ENCODE measurements at places on chromosomes 7 and 10.
A peak's percentile ranks its signal among the peaks of the same experiment; 100 is the strongest.

- no peak for DNase-seq
Observed at GRCh38 chr7:20200361-20200760, 16.8 kb downstream of the MACC1 start.

DNA sequence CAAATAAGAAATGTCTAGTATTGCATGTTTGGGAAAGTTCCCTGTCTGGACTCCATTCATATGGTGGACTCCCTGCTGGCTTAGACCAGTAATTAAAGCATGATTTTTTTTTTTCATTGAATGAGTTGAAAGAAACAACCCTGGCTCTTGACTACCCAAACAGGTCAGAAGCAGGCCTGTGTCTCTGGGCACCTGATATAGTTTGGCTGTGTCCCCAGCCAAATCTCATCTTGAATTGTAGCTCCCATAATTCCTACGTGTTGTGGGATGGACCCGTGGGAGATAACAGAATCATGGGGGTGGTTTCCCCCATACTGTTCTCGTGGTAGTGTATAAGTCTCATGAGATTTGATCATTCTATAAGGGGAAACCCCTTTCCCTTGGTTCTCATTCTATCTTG lies 206.2 kb downstream of the TMEM178B start:
- no peak for DNase-seq

DNA sequence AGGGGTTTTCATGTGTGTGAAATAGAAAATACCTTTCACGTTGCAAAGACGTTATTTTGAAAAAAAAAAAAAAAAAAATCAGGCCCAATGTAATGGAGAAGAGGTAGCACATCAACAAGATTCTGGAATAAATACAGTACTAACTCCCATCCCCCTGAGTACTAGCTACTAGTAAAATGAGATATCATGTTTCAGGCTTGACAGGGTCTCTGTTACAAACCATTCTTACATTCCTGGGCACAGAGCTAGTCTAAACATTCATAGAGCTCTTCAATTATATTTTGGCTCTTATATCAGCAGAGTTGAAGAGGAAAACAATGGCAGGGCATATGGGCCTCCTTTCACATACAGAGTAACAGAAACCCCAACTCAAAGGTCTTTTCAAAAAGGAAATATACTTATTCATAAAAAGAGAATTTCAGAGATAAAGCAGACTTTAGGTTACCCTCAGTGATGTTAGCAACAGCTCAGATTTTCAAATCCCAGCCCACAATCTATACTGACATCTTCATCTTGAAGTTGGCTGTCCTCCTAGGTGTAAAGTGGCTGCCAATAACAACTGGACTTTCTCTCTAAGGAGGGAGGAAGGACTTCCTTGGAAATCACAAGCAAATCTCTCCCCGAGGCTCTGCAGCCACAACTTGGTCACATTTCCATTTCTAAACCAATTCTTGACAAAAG lies 18.6 kb downstream of the C7orf33 start:
- no peak for DNase-seq

DNA sequence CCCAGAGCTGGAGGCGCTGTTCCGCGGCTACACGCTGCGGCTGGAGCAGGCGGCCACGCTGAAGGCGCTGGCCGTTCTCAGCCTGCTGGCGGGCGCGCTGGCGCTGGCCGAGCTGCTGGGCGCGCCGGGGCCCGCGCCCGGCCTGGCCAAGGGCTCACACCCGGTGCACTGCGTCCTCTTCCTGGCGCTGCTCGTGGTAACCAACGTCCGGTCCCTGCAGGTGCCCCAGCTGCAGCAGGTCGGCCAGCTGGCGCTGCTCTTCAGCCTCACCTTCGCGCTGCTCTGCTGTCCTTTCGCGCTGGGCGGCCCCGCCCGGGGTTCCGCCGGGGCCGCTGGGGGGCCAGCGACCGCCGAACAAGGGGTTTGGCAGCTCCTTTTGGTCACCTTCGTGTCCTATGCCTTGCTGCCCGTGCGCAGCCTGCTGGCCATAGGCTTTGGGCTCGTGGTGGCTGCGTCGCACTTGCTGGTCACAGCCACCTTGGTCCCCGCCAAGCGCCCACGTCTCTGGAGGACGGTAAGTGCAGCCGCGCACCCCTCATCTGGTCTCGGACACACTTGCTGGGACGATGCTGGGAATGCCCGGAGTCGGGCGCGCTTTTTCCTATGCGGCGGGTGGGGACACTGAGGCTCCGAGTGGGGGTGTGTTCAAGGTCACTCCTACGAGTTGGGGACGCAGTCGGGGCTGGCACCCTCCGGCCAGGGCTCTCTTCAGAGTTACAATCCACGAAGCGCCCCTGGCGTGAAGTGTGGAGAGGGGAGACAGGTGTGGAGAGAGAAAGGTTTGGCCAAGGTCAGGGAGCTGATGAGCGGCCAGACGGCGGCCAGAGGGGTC lies 717 bp downstream of the ADCY1 start:
- DNase-seq, result no peak

DNA sequence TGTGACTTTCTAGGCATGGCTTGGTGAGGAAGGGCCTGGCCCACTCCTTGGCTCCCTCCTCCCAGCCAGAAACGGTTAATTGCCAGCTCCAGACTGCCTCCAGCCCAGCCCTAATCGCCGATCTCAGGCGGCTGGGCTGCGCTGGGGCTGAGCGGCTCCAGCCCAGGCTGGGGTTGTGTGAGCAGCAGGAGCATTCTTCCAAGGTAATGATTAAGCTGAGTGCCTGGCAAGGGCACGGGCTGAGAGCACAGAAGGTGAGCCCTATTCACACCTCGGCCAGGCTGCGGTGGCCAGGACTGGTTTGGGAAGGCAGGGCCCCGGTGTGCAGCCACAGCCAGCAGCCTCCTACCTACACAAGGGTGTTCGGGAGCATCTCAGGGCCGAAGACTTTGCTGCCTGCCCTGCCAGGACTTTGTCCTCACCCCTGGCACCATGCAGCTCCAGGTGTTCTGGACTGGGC lies at the start of gene TMEM72:
TMEM72 (plus strand) TSS at position 257 of the 460 bp plus-strand sequence; CDS start at position 433, 176 bp downstream.
- no peak for DNase-seq

DNA sequence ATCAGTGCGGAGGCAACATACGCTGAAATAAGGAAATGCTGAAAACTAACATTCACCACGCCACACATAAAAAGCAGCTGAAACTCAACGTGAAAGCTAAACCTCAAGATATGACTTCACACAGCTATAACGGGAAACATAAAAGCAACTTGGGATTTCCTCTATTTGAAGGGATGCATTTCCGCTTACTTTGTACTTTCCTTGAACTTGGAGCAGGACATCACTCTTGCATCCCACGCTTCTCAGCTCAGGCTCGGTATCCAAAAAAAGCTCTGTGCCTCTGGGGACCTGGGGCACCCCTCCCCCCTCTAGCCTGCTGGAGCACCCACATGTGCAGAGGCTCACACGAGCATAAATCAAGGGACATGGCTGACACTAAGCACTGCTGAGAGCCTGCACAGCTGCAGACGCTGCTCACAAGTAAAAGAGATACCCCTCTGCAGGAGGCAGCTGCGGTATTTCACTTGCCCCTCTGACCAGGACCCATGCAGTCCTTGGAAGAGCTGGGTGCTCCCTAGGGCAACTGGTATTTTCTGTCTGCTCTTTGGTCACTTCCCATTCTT lies 34.2 kb downstream of the PARD3 start:
- DNase-seq, result peak; percentile 57

DNA sequence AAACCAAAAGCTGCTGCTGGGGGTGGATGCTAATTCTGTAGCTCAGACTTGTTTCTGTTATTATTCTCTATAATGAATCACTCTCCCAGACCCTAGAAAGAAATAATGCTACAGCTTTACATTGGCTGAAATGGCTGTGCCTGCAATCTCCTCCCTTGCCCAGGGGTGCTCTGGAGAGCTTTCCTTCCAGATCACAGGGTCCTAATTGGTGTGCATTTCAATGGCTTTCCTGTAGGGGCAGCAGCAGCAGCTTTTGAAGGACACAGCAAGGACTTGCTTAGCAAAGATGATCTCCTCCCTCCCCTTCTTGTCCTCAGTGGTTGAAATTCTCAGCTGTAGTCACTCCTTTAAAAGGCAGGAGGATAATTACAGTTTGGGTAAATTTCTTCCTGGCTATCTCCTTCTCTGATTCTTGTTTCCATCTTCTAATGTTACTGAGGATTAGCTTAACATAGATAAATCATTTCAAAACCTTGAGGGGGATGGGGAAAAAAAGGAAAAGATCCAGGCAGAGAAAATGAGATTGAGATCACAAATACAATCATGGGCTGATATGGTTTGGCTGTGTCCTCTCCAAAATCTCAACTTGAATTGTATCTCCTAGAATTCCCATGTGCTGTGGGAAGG lies 120.2 kb upstream of the CTTNBP2 start:
- DNase-seq, result no peak

GRCh38 chr10:49254556-49255318 lies 44.2 kb upstream of the C10orf71 start:
- DNase-seq, result no peak

GRCh38 chr10:120979435-120980278 lies 128.5 kb downstream of the WDR11 start:
- DNase-seq, result no peak

DNA sequence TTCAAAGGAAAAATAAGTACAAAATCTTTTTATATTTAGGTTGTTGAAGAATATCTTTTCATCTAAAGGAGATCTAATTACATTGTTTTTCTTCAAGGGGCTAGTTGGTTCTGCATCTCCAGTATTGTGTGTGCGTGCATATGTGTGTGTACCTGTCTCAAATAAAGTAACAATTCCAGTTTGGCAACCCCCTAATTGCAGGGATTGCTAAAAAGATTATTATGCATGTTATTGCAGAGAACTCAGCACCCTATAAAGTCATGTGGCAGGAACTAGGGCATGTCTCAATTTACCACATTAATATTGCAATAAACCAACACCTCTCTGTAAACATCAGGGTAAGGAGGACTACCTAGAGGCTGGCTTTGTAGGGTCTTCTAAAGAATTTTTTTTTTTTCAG lies 37.0 kb downstream of the MRPS33 start:
- DNase-seq, result no peak

DNA sequence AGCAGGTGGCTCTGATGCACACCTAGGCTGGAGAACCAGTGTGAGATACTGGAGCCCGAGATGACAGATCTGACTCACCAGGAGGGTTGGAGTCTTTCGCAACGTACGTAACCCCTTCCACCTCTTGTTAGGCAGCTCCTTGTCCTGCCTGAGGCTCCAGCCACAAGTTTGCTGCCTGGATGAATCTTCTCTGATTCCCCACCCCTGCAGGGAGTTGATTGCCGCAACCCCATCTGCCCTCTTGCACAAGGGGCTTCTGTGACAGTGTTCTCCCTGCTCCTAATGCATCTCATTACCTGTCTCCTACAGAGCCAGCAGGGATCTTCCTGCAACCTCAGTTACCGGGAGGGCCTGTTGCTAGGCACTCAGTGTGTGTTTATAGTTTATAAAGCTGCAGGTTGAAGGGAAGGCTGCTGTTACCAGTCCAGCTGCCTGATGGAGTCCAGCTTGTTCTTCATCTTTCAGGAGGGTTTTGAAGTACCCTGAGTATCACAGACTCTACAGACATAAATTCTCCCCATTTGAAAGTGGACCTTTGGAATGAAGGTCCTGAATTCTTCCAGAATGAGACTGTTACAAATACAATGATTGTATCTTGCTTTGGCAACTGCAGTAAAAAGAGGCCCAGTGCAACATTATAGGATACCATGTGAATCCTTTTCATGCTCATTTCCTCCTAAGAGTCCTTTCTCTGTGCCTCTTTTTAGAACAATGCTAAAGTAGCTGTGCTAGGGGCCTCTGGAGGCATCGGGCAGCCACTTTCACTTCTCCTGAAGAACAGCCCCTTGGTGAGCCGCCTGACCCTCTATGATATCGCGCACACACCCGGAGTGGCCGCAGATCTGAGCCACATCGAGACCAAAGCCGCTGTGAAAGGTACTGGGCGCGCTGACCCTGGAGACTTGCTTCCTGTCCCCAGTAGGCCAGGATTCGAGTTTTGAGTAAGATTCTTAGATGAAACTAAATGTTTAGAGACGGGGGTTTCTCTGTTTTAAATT lies 6.5 kb downstream of the MDH2 start:
- DNase-seq, result no peak

- no peak for DNase-seq
Observed at GRCh38 chr7:99644431-99644830, 27.7 kb downstream of the ZSCAN25 start.

- DNase-seq, result no peak
Observed at GRCh38 chr10:77771450-77771849, 133.8 kb upstream of the KCNMA1 start.

Data from smooth muscle cell of the brain vasculature (primary cell).